ENCODE measurements at places on chromosomes 3 and 15.

GRCh38 chr15:36882487-36883131 is 217.7 kb downstream of the MEIS2 start:
- peak overlapping the region; percentile 98 for H3K27ac ChIP-seq
- H3K27me3 ChIP-seq, result no peaks in the 10 kb centered on the region
- DNase-seq, result no peak
- peaks cover 95% of the 10 kb centered on the region for H3K4me1 ChIP-seq
- H3K36me3 ChIP-seq, result no peaks in the 10 kb centered on the region

DNA sequence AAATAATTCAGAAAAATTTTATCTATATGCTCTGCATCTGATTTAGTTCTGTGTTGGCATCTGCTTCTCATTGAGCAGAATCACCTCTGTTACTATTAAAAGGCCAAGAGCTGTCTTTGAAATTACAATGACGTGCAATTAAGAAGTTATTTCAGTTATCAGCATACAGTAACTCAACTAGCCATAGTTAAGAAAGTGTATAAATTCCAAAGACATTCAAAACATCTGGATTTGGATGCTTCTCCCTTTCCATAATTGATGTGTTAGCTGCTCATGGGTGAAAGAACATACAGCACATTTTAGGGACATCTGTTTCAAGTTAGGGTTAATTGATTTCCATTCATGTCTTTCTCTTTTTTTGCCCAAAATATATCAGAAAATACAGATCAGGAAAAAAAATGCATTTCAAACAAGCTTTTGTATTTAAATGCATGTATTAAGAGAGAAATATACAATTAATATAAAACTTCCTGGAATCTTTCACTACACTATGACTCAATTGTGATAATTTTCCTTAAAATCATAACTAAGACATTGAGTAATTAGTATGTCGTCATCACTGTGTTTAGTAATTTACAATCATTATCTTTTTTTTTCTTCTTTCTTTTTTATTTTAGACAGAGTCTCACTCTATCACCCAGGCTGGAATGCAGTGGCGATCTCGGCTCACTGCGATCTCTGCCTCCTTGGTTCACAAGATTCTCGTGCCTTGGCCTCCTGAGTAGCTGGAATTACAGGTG is 82.7 kb upstream of the MBNL1 start:
- H3K36me3 ChIP-seq, result no peaks in the 10 kb centered on the region
- H3K27ac ChIP-seq, result peak overlapping the region; percentile 31
- DNase-seq, result no peak
- no peak overlapping the region for H3K4me3 ChIP-seq

GRCh38 chr3:65742914-65743313 is 295.8 kb downstream of the MAGI1 start:
- H3K27ac ChIP-seq, result no peak overlapping the region
- no peaks in the 10 kb centered on the region for H3K4me1 ChIP-seq
- no peaks in the 10 kb centered on the region for H3K27me3 ChIP-seq
- H3K36me3 ChIP-seq, result no peaks in the 10 kb centered on the region
- no peak overlapping the region for H3K4me3 ChIP-seq

DNA sequence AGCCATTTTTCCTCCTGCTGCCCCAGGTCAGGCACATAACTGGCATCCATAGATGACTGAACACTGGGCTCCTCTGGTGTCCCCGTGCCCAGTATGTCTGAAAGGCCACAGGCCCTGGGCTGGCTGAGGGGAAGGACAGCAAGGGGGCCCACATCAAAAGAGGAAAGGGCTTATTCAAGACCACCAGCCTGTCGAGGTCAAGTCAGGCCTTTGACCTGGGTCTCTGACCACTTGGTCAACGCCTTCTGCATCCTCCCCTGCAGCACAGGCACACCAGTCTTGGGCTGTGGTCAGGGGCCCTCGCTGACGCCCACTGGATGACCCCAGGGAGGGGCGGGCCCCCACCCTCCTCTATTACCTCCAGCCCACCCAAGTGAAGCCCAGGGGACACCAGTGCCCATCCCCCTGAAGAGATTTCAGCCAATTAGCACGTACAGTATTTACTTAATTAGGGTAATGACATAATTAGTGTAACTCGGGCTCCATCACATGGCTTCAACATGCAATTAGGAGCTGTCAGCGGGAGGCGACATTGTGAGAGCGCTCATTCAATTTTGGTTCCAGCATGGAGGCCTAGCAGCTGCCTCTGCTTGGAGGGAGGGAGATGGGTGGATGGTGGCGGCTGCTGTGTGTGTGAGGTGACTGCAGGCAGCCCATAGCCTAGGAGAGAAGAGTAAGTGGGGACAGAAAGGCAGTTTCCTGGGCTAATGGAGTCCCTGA is 13.5 kb upstream of the DNAH1 start:
- H3K36me3 ChIP-seq, result no peaks in the 10 kb centered on the region
- no peak for DNase-seq
- peaks cover 36% of the 10 kb centered on the region for H3K4me1 ChIP-seq
- H3K27ac ChIP-seq, result peak overlapping the region; percentile 43
- H3K4me3 ChIP-seq, result no peak overlapping the region

GRCh38 chr15:27222479-27222878 is 251.5 kb downstream of the GABRG3 start:
- H3K27me3 ChIP-seq, result no peaks in the 10 kb centered on the region
- H3K36me3 ChIP-seq, result no peaks in the 10 kb centered on the region
- DNase-seq, result no peak
- H3K4me3 ChIP-seq, result no peak overlapping the region
- H3K4me1 ChIP-seq, result no peaks in the 10 kb centered on the region
- H3K27ac ChIP-seq, result no peak overlapping the region

DNA sequence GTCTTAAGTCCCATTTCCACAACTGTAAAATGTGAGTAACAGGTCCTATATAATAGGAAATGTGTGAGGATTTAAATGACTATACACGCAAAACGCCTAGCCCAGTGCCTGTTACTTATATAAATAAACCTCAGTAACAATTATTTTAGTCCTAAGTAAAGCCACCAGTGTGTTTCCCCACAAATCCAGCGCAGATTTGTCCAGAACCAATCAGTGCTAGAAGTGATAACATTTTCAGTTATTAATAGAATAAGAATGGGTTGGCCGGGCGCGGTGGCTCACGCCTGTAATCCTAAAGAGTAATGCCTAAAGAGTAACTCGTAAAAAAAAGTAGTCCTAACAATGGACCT is 561 bp downstream of the RPAP1 start:
- peaks cover 3% of the 10 kb centered on the region for H3K4me1 ChIP-seq
- no peaks in the 10 kb centered on the region for H3K27me3 ChIP-seq
- H3K27ac ChIP-seq, result peak overlapping the region; percentile 99

- H3K36me3 ChIP-seq, result no peaks in the 10 kb centered on the region
- H3K4me1 ChIP-seq, result no peaks in the 10 kb centered on the region
- H3K27me3 ChIP-seq, result peaks cover 7% of the 10 kb centered on the region
- DNase-seq, result no peak
Measured at GRCh38 chr3:26596335-26596734, 26.2 kb upstream of the LRRC3B start.

DNA sequence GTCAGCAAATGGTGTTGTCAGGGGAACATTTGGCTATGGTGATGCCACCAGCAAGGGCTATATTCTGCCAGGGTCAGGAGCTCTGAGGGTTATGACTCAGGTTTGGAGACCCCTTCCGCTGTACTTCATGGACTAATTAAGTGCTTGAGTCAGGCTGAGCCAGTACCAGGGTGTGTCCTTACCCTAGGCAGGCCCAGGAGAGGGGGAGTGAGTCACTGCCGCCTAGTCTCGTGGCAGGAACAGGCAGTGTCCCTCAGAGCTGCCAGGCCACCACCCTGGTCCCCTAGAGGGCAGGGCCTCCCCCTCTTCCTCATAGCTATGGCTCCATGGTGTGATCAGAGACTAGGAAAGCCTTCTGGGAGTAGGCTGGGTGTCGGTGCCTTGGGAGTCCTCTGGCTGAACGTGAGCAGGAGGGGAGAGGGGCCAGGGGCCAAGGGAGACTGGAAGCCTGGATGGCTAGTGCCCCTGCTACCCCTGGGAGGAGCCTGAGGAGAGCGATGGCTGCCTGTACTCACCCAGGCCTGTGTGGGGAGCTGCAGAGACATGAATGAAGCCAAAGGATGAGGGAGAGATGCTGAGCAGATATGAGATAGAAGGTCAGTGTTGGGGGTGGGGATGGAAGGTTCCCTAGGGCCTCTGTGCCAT is 10.6 kb downstream of the MAPKAPK3 start:
- H3K4me3 ChIP-seq, result no peak overlapping the region
- peaks cover 41% of the 10 kb centered on the region for H3K4me1 ChIP-seq
- no peak for DNase-seq

DNA sequence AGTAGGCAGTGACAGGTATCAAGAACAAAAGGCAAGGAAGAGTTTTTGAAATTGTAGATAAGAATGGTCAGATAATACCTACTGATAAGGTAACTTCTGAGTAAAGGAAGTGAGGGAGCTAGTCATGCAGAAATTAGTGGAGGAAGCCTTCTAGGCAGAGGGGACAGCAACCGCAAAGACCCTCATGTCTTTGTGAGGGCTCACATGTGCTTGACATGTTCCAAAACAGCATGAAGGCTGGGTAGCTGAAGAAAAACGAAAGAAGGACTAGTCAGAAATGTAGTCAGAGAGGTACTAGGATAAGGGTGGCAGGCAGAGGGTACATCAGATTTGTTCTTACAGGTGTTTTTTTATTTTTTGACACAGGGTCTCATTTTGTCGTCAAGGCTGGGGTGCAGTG is 5.3 kb downstream of the SIN3A start:
- H3K36me3 ChIP-seq, result peaks cover 11% of the 10 kb centered on the region
- no peak overlapping the region for H3K27ac ChIP-seq
- H3K4me3 ChIP-seq, result no peak overlapping the region
- no peak for DNase-seq
- no peaks in the 10 kb centered on the region for H3K27me3 ChIP-seq
- peaks cover 15% of the 10 kb centered on the region for H3K4me1 ChIP-seq

GRCh38 chr3:72739531-72740466 is 108.4 kb downstream of the SHQ1 start:
- no peak for DNase-seq
- H3K27ac ChIP-seq, result no peak overlapping the region
- H3K4me1 ChIP-seq, result peaks cover 19% of the 10 kb centered on the region
- no peaks in the 10 kb centered on the region for H3K36me3 ChIP-seq
- peaks cover 27% of the 10 kb centered on the region for H3K27me3 ChIP-seq

DNA sequence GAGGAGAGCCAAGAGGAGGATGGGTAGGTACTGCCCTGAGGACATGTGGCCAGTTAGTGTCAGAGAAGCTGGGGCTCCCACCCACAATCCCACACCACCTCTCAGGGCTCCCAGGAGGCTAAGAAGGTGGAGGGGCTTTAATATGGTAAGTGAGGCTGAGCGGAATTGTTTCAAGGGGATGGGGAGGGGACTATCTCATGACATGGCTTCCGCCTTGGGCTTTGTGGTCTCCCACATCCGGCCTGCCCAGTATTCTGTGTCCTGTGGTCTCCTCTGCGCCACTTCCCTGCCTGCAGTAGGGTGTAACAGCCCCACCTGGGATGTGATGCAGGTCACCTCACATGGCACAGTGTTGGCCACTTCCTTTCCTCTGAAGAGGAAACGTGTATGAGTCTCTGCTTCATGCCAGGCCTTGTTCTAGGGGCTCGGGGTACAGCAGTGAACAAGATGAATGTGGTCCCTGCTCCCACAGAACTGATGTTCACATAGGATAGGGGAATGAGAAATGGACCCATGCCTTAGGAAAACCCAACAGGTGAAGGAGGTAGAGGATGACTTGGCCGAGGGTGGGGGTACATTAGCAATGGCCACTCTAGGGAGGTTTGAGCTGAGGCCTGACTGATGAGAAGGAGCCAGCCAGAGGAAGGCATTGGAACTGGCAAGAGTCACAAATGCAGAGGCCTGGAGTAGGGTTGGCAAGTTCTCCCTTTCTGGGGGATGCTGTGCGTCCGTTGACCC is 3.2 kb downstream of the NEIL1 start:
- no peaks in the 10 kb centered on the region for H3K36me3 ChIP-seq
- H3K4me1 ChIP-seq, result peaks cover 9% of the 10 kb centered on the region
- H3K4me3 ChIP-seq, result peak overlapping the region; percentile 30

- H3K27ac ChIP-seq, result no peak overlapping the region
- no peaks in the 10 kb centered on the region for H3K36me3 ChIP-seq
- peaks cover 4% of the 10 kb centered on the region for H3K4me1 ChIP-seq
Measured at GRCh38 chr3:115832265-115832664, 209.0 kb downstream of the GAP43 start.

- no peak overlapping the region for H3K27ac ChIP-seq
- peaks cover 4% of the 10 kb centered on the region for H3K36me3 ChIP-seq
- no peak overlapping the region for H3K4me3 ChIP-seq
- peaks cover 16% of the 10 kb centered on the region for H3K4me1 ChIP-seq
- DNase-seq, result peak; percentile 47
Measured at GRCh38 chr3:113166719-113167492, 44.5 kb upstream of the BOC start.

DNA sequence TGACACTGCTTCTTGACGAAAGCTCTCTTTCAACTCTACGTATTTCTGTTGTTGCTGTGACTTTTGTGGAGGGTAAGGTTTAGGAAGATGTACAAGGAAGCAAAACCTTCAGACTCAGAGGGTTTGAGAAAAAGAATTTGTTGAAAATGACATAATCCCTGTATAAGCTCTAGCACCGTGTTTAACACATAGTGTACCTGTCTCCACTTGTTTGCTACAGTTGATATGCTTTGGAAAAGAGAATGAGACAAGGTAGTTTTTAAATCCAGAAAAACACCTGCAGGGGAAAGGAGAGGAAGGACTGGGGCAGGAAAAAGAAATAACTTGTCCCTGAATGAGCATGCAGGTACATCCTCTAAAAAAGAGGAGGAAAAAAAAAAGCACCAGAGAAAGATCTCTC is 29.6 kb upstream of the CP start:
- no peak overlapping the region for H3K4me3 ChIP-seq
- no peaks in the 10 kb centered on the region for H3K27me3 ChIP-seq
- H3K27ac ChIP-seq, result no peak overlapping the region
- peaks cover 45% of the 10 kb centered on the region for H3K4me1 ChIP-seq
- peaks cover 2% of the 10 kb centered on the region for H3K36me3 ChIP-seq
- no peak for DNase-seq

DNA sequence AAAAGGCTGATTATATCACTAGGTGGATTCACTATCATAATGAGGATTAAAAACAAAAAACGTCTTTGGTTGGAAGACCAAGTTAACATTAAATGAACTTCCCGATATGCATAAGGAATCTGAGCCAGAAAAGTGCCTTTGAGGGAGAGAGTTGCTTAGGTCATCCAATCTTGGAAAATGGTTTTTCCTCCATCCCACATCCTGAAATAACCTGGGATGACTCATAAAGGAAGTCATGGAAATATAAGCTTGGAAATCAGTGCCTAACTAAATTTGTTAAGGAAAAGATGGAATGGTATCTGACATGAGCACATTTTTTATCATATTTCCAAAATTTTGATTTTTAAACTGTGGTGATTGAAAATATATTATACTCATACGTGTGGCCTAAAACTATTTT is 66.0 kb downstream of the KBTBD8 start:
- H3K36me3 ChIP-seq, result peaks cover 6% of the 10 kb centered on the region
- H3K4me3 ChIP-seq, result no peak overlapping the region
- no peak overlapping the region for H3K27ac ChIP-seq
- H3K4me1 ChIP-seq, result no peaks in the 10 kb centered on the region
- DNase-seq, result no peak

GRCh38 chr15:101029971-101030661 is 111.0 kb downstream of the LRRK1 start:
- no peak overlapping the region for H3K27ac ChIP-seq
- peak; percentile 29 for DNase-seq
- H3K4me3 ChIP-seq, result no peak overlapping the region
- peaks cover 2% of the 10 kb centered on the region for H3K27me3 ChIP-seq
- peaks cover 6% of the 10 kb centered on the region for H3K36me3 ChIP-seq

GRCh38 chr3:181358562-181358961 is 353.2 kb upstream of the SOX2 start:
- H3K4me3 ChIP-seq, result no peak overlapping the region
- H3K4me1 ChIP-seq, result no peaks in the 10 kb centered on the region
- no peak overlapping the region for H3K27ac ChIP-seq
- peaks cover 12% of the 10 kb centered on the region for H3K27me3 ChIP-seq
- no peaks in the 10 kb centered on the region for H3K36me3 ChIP-seq

Data from mesothelial cell of epicardium (in vitro differentiated cells).